ENCODE measurements at places on chromosomes 16 and 17. TPM values are rescaled to one million over a fixed set of nuclear protein-coding genes. Genes with fewer than 3 reads are reported as not detected.

DNA sequence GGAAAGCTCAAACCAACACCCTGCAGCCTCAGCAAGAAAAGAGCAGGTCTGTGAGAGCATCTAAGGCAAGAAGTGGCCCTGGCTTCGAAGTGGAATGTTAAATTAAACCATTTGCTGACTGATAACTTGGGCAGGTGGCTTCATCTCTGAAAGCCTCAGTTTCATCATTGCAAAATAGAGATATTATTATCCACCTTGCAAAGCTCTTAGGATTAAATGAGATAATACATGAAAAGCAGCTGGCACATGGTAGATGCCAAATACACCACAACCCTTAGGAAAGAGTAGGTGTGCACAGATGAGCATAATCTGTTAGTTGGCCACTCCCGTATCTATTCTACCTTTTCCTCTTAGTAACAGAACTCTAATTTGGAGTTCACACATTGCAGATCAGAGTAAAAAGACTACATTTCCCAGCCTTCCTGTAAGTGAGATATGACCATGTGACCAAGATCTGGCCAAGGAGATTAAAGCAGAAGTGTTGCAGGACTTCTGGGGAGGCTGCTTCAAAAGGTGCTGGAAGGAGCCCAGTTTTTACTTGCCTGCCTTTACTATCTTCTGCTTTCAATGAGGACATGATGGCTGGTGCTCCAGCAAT, 288.7 kb downstream of the SOX9 start:
- no peak for DNase-seq

GRCh38 chr16:1734123-1734522, 28.1 kb downstream of the MAPK8IP3 start:
- DNase-seq, result no peak

DNA sequence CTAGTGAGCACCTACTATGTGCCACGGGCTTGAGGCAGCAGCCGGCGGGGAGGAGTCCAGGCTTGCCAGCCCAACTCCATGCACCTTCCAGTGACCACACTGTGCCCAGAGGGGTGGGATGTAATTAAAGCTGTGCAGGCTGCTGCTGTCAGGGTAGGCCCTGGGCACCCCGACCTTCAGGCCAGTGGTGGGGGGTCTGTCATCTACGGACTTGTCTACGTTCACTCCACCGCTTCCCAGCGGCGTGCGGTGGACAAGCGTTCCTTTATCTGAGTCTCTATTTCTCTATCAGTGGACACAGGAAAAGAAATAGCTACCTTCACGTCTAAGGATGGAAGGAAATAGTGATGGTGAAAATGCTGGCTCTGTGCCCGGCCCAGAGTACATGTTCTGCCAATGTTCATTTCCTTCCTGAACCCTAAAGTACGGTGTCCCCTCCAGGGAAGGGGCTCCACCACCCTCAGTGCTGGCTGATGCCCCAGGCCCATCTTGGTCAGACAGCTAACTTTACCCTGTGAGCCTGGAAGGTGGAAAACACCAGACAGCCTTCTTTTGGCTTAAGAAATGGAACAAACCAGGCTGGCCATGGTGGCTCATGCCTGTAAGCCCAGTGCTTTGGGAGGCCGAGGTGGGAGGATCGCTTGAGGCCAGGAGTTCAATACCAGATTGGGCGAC, 135.2 kb downstream of the SDK2 start:
- no peak for DNase-seq

DNA sequence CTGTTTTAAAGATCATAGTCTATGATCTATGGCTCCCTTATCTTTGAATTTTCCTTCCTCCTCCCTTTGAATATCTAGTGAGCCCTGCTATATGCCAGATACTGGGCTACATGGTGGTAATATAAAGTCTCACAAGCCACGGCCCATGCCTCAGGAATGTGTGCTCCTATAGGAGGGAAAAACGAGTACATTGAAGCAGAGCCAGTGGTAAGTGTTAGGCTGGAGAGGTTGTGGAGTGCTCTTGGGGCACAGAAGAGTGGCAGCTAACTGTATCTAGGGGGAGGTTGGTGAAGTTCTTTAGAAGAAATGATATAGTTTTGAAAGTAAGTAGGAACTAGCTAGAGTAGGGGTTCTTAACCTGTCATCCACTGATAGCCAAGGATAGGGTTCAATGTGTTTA, 105.8 kb upstream of the PMFBP1 start:
- DNase-seq, result no peak

The DRC3 gene
- total RNA-seq, result 1.5 TPM

The PRDM7 gene
- not detected for total RNA-seq

Data from dermis microvascular lymphatic vessel endothelial cell (primary cell).